ENCODE measurements at places on chromosomes 3 and 15.

- H3K4me3 ChIP-seq = no peak overlapping the region
- H3K27ac ChIP-seq = no peak overlapping the region
- H3K36me3 ChIP-seq = no peaks in the 10 kb centered on the region
- no peaks in the 10 kb centered on the region for H3K27me3 ChIP-seq
- H3K4me1 ChIP-seq = no peaks in the 10 kb centered on the region
Observed at GRCh38 chr3:168364967-168365366, 269.2 kb upstream of the GOLIM4 start.

GRCh38 chr3:65963787-65964677 is 74.7 kb downstream of the MAGI1 start:
- H3K36me3 ChIP-seq = no peaks in the 10 kb centered on the region
- DNase-seq = no peak
- H3K27me3 ChIP-seq = no peaks in the 10 kb centered on the region
- H3K4me1 ChIP-seq = peaks cover 9% of the 10 kb centered on the region
- H3K4me3 ChIP-seq = no peak overlapping the region

- DNase-seq = peak; percentile 92
- H3K27me3 ChIP-seq = no peaks in the 10 kb centered on the region
- peaks cover 47% of the 10 kb centered on the region for H3K4me1 ChIP-seq
- peak overlapping the region; percentile 77 for H3K27ac ChIP-seq
Observed at GRCh38 chr3:42159706-42160472, 68.7 kb downstream of the TRAK1 start.

DNA sequence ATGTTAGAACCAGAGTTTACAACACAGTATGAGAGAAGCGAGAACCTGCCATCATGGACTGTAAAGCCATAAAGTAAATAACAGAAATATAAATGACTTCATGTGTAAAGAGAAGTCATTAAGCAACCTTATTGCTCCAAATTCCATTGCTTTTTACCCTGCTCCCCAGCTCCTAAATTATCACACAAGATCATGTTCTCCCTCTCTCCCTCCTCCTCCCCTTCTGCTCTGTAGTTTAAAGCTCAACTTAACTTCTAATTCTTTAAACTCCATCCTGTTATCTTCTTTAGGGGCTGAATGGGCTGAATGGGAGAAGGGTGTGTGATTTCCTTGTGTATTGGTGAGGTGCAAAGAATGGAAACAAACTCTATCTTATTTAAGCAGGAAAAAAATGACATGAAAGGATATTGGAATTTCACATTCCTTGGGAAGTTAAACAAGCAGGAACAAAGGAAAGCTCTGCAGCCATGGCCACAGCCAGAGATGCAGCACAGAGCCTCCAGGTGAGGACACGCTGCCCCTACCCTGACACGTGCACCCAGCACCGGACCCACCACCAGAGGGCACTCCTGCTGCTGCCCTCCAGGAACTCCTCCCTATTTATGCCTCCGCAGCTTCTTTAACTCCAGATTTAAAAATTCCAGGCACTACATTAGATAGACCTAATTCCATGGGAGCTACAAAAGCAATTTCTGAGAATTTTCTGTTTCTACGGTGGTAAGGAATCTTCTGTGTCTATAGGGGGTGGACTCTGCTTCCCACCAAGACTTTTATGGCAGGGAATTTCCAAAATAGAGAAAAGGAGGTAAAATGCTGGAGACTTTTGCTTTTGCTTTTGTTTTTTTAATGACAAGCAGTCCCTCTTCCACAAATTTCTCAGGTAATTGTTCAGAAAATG is 76.9 kb upstream of the ABI3BP start:
- H3K4me1 ChIP-seq = peaks cover 31% of the 10 kb centered on the region
- H3K27me3 ChIP-seq = no peaks in the 10 kb centered on the region
- no peak overlapping the region for H3K4me3 ChIP-seq
- DNase-seq = peak; percentile 79
- no peaks in the 10 kb centered on the region for H3K36me3 ChIP-seq
- peak overlapping the region; percentile 39 for H3K27ac ChIP-seq

Measured in stomach (tissue), 19 donors.